Left renal cortex interstitium (tissue), 4 donors: ENCODE measurements at places on chromosomes 16 and 17.

GRCh38 chr16:74268372-74268782, 28.2 kb upstream of the PSMD7 start:
- DNase-seq, result no peak

DNA sequence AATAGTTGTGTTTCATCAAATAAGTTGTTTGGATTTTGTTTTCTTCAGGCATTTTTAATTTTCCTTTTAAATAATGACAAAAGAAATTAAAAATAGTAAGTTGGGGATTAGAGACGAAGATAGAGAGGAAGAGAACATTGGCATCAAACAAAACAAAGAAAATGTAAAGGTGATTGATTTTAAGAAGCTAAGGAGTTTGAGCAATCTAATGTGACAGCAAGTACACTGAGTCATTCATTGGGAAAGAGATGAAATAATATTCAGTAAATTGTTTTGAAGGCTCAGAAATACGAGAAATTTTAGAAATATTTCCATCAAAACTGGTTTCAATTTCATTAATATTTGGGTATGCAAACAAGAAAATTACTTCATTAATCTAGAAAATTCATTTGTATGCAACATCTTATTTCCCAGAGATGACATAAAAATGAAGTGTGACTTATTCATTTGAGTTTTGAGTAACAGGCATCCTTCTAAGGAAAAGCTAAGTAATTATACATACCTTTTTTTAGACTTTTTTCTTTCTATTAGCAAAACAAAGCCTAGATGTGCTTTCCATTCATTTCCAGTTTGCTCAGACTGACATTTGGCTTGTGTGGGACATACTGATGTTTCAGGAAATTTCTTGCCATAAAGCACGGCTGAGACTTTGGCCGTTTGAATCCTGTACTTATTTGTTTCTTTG, 66.7 kb downstream of the COX10 start:
- DNase-seq, result no peak

- no peak for DNase-seq
These were observed 76.6 kb downstream of the CMIP start for GRCh38 chr16:81521141-81521626.

DNA sequence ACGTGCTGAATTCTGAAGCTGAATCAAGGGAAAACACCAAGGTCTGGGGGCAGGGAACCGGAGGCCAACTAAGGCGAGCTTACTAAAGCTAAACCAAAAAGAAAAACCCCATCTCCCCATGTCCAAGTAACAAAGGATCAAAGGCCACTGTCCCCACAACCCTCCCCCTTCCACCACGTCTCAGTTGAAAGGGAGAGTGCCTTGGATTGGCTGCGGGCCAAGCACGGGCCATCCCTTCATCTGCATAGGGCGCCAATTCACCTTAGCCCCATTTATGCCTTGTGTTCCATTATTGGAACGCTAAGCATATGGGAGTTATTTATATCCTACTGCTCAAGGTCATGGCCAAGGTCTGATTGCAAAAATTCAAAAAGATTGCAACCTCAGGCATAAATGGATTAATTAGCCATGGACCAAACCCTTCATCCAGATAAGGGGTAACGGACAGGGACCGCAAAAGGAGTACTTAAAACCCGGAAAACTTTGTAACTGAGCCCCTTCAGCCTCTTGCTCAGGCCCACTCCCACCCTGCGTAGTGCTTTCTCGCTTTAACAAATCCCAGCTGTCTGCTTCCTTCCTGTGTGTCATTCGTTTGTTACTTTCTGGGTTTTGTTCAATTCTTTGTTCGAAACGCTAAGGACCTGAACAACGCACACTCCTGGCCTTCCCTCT, 740 bp upstream of the ATP6V0D1 start:
- DNase-seq, result no peak

DNA sequence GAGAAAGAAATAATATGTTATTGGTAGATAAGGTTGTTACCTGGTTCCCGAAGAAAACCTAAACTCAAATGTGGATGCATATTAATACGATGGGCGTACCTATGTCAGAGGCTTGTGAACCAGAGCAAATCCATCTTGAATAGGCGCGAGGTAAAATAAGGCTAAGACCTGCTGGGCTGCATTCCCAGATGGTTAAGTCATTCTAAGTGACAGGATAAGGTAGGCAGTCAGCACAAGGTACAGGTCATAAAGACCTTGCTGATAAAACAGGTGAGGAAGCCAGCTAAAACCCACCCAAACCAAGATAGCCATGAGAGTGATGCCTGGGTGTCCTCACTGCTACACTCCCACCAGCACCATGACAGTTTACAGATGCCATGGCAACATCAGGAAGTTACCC, 1400.1 kb downstream of the CDH8 start:
- no peak for DNase-seq

GRCh38 chr16:11493531-11493929, 93.2 kb downstream of the LITAF start:
- no peak for DNase-seq

GRCh38 chr17:57706761-57707160, 38.3 kb downstream of the CCDC182 start:
- DNase-seq, result no peak
